ENCODE measurements at places on chromosomes 7 and 10.
A peak's percentile ranks its signal among the peaks of the same experiment; 100 is the strongest.

GRCh38 chr7:38506756-38507155, 124.4 kb downstream of the AMPH start:
- DNase-seq = no peak

- peak; percentile 15 for DNase-seq
Observed at GRCh38 chr10:24777196-24777595, 53.5 kb upstream of the ARHGAP21 start.

- no peak for DNase-seq
Observed at GRCh38 chr7:128443831-128444600, 11.7 kb upstream of the HILPDA start.

DNA sequence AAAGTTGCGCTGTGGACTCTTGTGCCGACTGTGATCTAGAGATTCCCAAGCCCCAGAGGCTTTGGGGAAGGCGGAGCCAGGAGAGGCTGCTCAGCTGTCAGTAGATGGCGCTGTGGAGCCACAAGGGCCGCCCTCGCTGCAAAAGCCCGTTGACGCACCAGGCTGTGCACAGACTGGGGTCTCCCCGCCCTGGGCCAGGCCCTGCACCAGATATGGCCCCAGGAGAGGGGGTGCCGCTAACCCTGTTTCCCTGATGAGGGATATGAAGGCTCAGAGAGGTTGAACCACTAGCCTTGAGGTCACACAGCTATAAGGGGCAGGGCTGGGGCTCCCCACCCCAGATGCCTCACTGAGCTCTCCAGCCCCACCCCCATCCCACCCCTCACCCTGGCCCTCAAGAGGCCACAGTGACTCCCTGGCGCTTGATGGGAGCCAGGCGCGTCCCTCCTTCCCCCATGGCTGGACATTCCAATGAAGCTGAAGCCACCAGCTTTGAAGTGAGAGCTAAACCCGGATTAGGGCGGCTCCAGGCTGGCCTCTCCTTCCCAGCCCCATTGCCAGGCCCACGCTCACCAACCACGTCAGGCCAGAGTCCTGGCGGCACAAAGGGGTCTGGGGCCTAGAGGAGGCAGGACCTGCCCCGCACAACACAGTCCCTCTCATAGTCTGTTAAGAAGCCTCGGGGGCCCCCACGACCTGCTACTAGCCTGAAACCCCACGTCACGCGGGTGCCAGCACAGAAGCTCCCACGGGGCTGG, 26.4 kb downstream of the MYL10 start:
- DNase-seq = peak; percentile 16

DNA sequence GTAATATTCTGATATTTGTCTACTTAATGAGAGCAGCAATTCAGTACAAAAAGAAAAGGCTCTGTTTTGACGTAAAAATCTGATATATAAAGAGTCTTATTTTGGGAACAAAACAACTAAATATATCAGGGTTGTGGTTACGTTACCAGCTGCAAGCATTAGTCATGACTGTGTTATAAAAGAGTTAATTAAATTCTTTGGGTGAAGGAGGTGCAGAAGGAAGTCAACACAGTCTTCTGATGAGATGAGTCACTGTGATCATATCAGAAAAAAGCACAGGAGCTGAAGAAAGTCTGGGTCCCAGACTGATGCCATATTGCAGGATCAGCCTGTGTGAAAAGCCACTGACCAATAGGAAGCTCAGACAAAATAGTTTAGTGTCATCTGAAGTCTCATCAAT, 234.3 kb upstream of the TEX47 start:
- DNase-seq = no peak

GRCh38 chr7:101162551-101163278, 2.7 kb downstream of the VGF start:
- no peak for DNase-seq

DNA sequence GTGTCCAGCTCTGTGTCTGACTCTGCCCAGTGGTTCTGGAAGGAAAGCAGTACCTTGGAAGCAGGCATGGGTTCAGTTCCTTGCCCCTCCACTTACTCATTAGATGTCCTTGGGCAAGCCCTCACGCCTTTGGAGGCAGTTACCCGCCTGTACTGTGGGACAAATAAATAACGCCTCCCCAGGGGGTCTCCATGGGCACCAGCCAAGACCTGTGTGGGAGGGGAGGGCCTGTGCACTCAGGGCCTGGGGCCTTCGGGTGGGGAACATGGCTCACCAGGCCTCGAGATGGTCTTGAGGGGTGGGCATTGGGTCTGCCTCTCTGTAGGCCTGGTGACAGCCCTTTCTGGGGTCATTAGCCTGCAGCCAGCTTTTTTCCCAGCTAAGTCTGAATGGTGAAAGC, 142.0 kb downstream of the GRK5 start:
- no peak for DNase-seq

GRCh38 chr10:5959142-5959541, 18.2 kb downstream of the IL15RA start:
- no peak for DNase-seq

- no peak for DNase-seq
Observed at GRCh38 chr10:90865401-90865800, 6.4 kb upstream of the RPP30 start.
